ENCODE measurements at places on chromosomes 12 and 14.

DNA sequence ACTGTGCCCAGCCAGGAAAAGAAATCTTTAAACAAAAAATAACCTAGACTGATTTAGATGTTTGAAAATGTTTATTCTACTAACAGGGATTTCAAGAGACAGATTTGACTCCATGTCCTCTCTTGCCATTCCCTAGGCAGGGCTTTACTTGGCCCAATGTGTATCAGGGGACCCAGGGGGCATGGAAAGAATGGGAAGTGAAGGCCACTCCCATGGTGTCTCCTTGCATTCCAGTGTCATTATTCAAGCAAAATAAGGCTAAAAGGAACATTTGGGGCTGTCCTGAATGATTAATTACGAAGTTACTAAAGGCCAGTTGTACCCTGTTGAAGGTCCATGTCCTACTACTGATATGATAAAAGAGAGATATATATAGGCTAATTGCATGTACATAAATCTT is 151.9 kb upstream of the ATF7IP start:
- DNase-seq: no peak

DNA sequence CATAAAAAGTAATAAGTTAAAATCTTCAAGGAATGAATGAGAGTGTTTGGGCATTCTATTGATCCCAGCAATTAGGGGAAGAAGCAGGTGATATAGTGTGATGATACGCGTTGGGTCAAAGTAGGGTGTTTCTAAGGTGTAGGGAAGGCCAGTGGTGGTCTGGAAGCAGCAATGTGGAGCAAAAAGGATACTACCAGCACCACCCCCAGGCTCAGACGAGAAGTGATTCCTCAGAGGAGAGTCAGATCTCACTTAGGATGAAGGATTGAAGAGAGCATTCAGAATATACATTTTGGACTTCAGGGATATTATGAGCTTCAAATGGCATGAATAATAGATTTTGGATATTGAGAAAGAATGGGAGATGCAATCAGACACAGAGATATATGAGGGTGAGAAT is 497.6 kb downstream of the RMST start:
- DNase-seq: no peak

DNA sequence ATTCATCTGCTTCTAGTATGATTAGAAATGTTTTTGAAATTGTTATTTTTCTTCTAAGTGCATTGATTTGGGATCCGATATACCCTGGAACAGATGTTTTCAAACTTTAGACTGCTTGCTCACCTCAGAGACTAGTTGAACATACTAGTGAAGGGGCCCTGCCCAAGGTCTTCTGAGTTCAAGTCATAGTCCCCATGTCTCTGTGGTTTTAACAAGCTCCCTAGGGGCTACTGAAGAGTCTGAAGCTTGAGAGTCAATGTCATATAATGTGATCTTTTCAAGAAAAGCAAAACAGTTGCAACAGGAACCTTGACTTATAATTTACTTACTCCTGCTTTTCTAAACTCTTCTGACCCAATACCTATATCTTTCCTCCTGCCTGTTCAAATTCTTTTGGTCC is 7.5 kb upstream of the UBE2N start:
- DNase-seq: no peak

DNA sequence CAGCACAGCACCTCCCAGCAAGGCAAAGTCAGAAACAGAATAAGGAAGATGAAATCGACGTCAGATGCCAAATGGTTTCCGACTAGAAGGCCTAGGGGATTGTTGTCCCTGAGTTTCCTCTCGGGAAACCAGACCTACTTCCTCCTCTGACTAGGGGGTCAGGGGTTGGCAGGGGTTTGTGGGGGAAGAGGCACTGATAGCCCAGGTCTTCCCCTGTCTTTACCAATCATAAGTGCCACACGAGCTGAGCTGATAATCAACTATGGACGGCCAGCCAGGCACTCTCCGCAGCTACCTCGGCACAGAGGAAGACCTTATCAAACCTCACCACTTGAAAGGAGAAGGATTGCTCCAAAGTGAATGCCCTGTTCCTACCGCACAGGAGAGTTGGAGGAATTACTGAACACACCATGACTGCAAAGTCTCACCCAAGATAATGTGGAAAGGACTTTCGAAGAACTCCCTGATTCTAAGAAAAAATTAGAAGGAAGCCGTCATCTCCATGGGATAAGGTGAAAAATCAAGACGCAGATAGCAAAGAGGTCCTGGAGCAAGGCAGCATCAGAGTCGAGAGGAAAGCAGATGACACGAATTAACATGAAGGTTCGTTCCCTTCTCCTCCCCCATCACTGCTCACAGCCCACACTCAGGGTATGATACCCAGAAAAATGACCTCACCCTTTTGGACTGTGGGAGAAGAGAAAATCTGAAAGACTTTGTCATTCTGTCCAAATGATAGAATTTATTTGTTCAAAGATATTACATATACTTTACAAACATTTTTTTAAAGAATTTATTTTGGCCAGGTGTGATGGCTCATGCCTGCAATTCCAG is 77.7 kb upstream of the MED13L start:
- DNase-seq: no peak

- DNase-seq: no peak
These were observed 183.4 kb downstream of the SLC25A21 start for GRCh38 chr14:36988989-36989388.

GRCh38 chr12:66624806-66625205 is 54.1 kb downstream of the GRIP1 start:
- DNase-seq: no peak

DNA sequence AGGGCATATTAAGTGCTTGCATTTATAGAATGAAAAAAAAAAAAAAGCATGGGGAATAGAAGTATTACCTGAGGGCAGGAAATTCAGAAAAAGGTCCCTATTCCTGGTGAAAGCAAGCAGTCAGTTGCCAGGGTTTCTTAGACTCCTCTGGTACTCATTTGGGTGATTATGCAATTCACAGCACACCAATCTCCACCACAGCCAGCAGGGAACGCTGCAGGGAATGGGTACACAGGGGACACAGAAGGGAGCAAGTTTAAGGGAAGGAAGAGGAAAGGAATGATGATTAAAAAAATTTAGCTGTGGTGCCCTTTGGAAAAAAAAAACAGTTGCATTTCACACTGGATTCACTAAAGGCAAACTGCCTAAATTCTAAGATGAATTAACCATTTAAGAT is 14.2 kb downstream of the BLTP3B start:
- DNase-seq: no peak

DNA sequence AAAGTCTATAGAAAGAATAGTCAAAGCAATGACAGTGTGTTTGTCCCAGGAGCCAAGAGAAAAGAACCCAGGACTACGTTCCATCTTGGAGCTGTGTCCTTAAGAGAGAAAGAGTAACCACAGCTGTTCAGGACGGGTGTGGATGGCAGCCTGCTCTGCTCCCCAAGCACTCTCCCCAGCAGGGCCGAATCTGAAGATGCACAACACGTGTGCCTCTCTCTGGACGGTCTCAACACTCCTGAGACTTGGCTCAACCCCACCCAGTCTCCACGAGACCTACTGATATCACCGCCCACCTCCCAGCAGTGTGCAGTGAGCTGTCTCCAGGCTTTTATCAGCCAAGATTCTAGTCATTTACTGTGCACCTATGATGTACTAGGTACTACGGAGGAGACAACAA is 27.3 kb upstream of the ANO2 start:
- no peak for DNase-seq

DNA sequence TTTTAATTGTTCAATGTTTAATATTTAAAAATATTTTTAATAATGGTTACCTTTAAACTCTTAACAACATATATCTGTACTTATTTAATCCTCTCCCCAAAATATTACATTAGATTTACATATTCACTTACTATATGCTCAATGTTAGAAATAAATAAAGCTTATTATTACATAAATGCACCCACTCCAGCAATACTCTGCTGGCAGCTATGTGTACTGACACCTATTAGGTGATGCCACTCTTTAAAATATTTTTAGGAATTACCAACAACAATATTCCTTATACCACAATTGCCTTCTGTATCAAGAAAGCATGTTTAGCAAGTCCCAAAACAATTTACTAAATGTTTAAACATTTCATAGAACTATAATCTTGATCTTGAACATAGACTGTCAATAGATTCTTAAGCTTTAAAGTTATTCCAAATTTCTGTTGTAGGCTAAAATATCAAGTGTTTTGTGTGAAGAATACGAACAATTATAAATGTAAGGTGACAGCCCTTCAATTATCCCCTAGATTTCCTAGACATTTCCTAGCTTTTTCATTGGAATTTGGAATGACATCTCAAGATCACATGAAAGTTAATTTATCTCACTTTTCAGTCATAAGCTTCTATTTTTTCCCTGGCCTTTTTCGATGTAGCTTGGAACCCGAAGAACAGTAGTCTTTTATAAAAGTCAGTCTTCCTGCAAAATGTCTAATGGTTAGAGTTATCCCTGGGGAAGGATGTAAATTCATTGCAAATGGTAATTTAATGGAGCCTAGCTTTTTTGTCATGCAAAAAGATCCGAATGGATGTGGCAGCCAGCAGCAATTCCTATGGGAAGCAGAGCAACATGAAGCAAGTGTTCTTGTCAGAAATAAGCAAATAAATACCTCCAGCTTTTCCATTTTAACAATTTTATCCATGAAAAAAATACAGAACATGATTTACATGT is 907.5 kb upstream of the ATXN7L3B start:
- DNase-seq: no peak

DNA sequence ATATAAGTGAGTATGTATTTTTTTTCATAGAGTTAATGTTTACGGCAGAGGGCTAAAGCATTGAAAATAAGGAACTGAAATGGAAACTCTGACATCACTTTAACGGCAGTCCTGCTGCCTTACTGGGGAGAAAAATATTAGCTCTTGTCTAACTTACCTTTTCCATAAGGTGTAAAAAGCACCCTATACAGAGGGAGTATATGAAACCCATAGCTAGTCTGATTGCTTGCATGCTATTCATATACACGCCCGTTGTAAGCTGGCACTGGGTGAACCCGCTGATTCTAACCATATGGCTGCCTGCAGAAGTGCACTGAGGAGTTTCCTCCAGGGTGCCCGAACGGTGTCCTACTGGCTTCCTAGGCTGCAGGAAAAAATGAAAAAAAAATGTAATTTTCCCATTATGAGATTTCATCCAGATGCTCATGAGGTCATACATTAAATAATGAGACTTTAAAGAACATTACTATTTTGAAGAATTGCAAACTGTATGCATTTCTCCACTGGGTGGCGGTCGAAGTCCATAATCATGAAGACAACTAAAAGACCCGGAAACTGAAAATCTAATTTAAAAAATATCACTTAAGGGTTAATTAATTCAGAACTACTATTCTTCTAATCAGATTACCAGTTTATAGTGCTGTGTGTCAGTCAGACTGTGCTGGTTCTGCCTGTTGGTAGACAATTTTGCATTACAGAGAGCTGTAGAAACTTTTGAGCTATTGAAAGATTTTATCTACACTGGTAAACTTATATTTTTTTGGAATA is 144.7 kb downstream of the ALX1 start:
- no peak for DNase-seq

DNA sequence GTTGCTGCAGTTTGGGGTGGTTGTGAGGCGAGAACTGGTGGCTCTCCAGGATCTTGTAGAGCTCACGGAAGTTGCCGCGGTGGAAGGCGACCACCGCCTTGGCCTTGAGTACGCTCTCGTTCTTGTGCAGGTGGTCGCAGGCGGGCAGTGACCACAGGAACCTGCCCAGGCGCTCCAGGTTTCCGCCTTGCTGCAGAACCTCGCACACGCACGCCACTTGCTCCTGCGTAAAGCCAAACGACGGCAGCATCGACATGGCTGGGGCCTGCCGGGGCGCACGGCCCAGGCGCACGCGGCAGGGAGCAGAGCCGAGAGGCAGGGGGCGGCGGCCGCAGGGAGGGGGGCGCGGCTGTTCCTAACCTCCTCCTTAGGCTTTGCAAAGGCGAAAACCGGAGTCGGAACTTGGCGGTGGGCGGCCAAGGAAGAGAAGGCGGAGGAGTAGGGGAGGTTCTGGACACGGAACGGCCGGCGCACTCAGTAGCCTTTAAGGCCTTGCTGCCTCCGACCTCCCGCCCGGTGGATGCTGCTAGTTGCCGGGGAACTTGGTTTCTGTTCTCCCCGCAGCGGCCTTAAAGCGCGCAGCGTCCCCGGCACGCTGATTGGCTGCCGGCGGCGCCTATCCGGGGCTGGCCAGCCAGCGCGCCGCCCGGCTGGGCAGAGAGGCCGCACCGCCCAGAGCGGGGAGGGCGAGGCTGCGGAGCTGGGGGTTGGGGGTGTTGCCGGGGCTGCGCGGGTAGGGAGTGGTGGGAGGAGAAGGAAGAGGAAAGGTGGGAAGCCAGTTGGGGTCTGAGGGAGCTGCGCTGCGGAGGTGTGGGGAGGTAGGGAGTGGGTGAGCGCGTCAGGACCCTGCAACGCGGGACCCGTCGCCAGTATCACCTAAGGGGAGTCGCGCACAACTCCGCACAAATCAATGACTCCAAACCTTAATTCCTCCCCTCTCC is at the start of gene SIX1:
Gene SIX1, minus strand, starts transcription at position 544 of the 941 bp plus-strand sequence. Its CDS starts 288 bp downstream, at position 256.
- DNase-seq: no peak

- DNase-seq: peak; percentile 67
These were observed 27.3 kb upstream of the CHPT1 start for GRCh38 chr12:101670007-101670671.

DNA sequence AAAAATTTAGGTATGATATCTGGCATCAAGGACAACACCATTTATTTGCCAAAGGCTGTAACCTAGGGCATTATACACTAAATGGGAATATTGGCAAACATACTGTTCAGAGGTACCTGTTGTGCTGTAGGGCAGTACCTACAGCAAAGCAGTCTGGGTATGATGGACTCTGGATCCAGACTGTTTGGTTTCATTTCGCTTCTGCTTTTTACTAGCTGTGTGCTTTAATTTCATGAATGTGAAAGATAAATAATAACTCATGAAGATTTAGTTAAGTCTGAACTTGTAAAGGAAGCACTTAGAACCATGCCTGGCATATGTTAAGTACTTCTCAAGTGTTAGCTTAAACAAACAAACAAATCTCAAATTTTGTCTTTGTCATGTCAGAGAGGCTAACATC is 17.7 kb upstream of the SLC38A2 start:
- no peak for DNase-seq

GRCh38 chr14:89648510-89648909 is 231.5 kb upstream of the FOXN3 start:
- DNase-seq: no peak

DNA sequence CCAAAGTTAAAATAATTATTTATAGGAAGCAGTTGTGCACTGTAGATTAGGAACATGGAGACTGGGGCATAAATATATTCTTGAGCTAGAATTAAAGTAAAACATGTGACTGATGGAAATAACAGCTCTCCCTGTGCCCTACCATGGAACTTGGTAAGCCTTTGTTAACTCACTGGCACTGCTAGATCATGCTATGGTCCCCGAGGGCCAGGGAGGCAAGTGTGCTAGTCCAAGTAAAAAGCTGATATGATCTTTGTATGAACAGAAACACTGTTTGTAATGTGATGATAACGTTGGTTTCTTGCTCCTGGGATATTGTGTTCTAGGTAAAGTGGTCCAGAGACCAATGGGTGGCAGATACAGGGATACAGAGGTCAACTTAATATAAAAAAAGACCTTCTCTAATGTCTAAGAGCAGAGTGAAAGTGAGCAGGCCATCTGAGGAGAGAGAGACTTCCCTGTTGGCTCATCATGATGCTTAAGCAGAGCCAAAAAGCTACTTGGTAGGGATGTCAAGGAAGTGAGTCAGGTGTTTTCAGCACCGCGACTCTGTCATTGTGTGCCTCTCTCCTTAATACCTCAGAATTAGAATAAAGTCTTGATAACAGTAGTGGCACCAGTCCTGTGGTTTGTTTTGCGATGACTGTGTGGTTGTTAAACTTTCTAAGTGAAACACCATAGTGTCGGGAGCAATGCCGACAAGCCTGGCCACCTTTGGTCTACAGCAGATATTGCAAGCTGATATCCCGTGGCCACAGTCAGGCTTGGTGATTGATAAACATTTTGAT is 27.6 kb downstream of the BICD1 start:
- no peak for DNase-seq

- no peak for DNase-seq
These were observed 580.0 kb downstream of the DIO2 start for GRCh38 chr14:79631276-79631675.

Measured in right atrium auricular region (tissue), 2 donors.